Right atrium auricular region (tissue), 2 donors: ENCODE measurements at places on chromosomes 13 and 19. TPM values are rescaled to one million over a fixed set of nuclear protein-coding genes. Genes with fewer than 3 reads are reported as not detected.

GRCh38 chr13:76677043-76677442, 209.2 kb downstream of the KCTD12 start:
- H3K36me3 ChIP-seq = no peaks in the 10 kb centered on the region
- no peaks in the 10 kb centered on the region for H3K27me3 ChIP-seq
- no peak overlapping the region for H3K27ac ChIP-seq
- H3K4me1 ChIP-seq = no peaks in the 10 kb centered on the region
- no peak overlapping the region for H3K4me3 ChIP-seq

GRCh38 chr13:113918580-113918979, 54.7 kb upstream of the GAS6 start:
- no peak overlapping the region for H3K4me3 ChIP-seq
- H3K27ac ChIP-seq = no peak overlapping the region
- H3K36me3 ChIP-seq = no peaks in the 10 kb centered on the region
- H3K4me1 ChIP-seq = no peaks in the 10 kb centered on the region
- peak; percentile 13 for DNase-seq
- H3K27me3 ChIP-seq = no peaks in the 10 kb centered on the region

- no peaks in the 10 kb centered on the region for H3K4me1 ChIP-seq
- peaks cover 63% of the 10 kb centered on the region for H3K36me3 ChIP-seq
- H3K27me3 ChIP-seq = no peaks in the 10 kb centered on the region
- H3K4me3 ChIP-seq = no peak overlapping the region
Measured at GRCh38 chr19:46383846-46384245, 29.5 kb downstream of the CCDC8 start.

- H3K27me3 ChIP-seq = no peaks in the 10 kb centered on the region
- no peak overlapping the region for H3K27ac ChIP-seq
- no peak for DNase-seq
Measured at GRCh38 chr13:67493835-67494234, 263.7 kb upstream of the PCDH9 start.

- H3K4me1 ChIP-seq = no peaks in the 10 kb centered on the region
- no peak for DNase-seq
- H3K27me3 ChIP-seq = no peaks in the 10 kb centered on the region
Measured at GRCh38 chr19:29779921-29780320, 31.9 kb upstream of the CCNE1 start.

DNA sequence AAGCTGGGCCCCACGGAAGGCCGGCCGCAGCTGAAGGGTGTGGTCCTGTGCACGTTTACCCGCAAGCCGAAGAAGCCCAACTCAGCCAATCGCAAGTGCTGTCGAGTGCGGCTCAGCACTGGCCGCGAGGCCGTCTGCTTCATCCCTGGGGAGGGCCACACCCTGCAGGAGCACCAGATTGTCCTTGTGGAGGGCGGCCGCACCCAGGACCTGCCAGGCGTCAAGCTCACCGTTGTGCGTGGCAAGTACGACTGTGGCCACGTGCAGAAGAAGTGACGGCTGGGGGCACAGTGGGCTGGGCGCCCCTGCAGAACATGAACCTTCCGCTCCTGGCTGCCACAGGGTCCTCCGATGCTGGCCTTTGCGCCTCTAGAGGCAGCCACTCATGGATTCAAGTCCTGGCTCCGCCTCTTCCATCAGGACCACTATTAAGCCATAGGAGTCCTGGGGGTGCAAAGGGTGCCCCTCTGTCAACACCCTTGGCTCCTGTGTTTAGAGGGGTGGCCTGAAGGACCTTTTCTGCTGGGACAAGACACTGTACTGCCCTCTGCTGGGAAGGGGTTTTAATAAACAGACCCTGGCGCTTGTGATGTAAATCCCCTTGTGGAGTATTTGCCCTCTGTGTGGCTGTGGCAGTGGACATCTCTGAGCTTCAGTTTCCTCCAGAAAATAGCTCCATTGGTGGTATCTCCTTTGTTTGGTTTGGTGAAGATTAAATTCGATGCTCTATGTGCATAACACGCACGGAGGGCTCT, 1.9 kb downstream of the MRPS12 start:
- peaks cover 10% of the 10 kb centered on the region for H3K36me3 ChIP-seq
- H3K4me3 ChIP-seq = no peak overlapping the region
- H3K27me3 ChIP-seq = no peaks in the 10 kb centered on the region
- no peak overlapping the region for H3K27ac ChIP-seq
- H3K4me1 ChIP-seq = peaks cover 28% of the 10 kb centered on the region
- no peak for DNase-seq

- no peak overlapping the region for H3K27ac ChIP-seq
- no peaks in the 10 kb centered on the region for H3K27me3 ChIP-seq
- DNase-seq = no peak
Measured at GRCh38 chr13:45879666-45880065, 28.1 kb upstream of the SIAH3 start.

GRCh38 chr13:33249066-33249465, 36.5 kb downstream of the STARD13 start:
- DNase-seq = no peak
- no peaks in the 10 kb centered on the region for H3K27me3 ChIP-seq
- peak overlapping the region; percentile 77 for H3K27ac ChIP-seq
- no peaks in the 10 kb centered on the region for H3K4me1 ChIP-seq
- H3K4me3 ChIP-seq = no peak overlapping the region

GRCh38 chr19:16952046-16952445, 63.2 kb downstream of the F2RL3 start:
- H3K4me1 ChIP-seq = peaks cover 2% of the 10 kb centered on the region
- no peak overlapping the region for H3K4me3 ChIP-seq
- no peaks in the 10 kb centered on the region for H3K27me3 ChIP-seq
- H3K27ac ChIP-seq = no peak overlapping the region
- H3K36me3 ChIP-seq = no peaks in the 10 kb centered on the region

- H3K4me1 ChIP-seq = peaks cover 13% of the 10 kb centered on the region
- H3K36me3 ChIP-seq = no peaks in the 10 kb centered on the region
- no peaks in the 10 kb centered on the region for H3K27me3 ChIP-seq
- no peak overlapping the region for H3K4me3 ChIP-seq
- no peak for DNase-seq
Measured at GRCh38 chr13:98272549-98272948, 95.5 kb upstream of the RNF113B start.

The GRIN2D gene
- total RNA-seq = 0.31 TPM

The ZNF490 gene
- 4.5 TPM for total RNA-seq

The NLRP7 gene
- total RNA-seq = not detected

The NLRP5 gene
- not detected for total RNA-seq

The LYL1 gene
- total RNA-seq = 10.2 TPM

The ZNF254 gene
- 15.2 TPM for total RNA-seq
